Activated T-cell treated with anti-CD3 and anti-CD28 coated beads for 24 hours (primary cell): ENCODE measurements at places on chromosomes 7 and 10.

- no peak for DNase-seq
These were observed 8.4 kb upstream of the HYCC1 start for GRCh38 chr7:23022258-23022769.

- no peak for DNase-seq
These were observed 80.1 kb downstream of the FRMD4A start for GRCh38 chr10:14250496-14251076.

DNA sequence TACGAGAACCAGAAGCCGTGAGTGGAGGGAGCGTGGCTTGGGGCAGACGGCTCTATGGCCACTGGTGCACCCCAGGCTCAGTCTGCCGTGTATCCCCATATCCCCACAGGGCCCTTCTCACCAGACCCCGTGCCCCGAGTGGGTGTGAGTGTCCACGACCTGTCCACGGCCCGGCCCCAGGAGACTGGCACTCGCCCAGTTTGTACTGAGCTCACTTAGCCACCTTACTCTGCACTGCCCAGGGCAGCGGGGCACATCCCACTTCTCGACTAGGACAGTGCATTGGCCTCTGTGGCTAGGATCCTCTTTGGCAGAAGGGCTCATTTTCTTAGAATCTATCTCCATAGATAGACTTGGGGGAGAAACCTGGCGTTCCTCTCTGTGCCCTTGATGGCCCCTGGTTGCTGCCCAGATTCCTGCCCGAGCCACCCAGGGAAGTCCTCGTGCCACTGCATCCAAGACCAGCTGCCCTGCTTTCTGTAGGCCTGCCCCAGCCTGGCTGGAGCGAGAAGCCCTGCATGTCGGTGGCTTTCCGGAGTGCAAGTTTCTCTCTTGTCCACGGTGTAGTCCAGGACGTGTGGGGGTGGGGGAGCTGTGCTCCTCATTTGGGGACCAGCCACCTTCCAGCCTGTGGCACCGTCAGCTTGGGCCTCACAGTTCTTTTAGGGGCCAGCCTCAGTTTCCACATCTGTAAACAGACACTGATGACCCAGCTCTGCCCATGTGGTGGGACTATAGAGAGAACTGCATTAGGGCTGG is 11.9 kb downstream of the TMEM120A start:
- no peak for DNase-seq

- DNase-seq = peak; percentile 10
These were observed 27.0 kb upstream of the ZPBP start for GRCh38 chr7:50119815-50120637.

- no peak for DNase-seq
These were observed 45.5 kb downstream of the ABCC2 start for GRCh38 chr10:99827936-99828335.

DNA sequence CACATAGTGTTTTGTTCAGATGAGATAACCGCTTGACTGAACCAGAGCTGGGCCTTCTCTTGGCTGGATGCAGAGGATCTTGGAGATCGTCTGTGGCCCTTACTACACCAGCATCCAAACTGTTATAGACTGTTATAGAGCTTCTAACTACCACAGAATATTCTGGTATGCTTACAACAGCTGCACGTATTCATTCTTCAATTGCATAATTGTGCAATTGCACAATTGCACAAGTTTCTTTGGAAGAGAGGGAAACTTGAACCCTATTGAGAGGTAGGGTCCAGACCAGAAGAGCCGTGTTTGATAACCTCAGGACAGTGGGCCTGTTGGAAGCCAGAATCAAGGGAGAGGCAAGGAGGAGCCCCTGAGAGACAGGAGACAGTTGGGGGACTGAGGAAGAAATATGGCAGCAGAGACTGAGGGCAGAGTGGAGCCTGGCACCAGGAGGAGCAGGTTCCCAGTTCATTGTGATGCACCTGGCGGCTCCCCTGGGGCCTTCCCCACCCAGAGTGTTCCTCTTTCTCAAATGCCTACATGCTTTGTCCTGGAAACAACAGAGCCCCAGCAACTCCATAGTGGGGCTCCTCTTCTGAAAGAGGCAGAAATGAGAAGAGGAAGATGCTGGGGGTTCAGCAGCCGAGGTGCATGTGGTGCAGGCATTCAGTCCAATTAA is 64.1 kb downstream of the PTPRZ1 start:
- DNase-seq = no peak

- DNase-seq = no peak
These were observed 10.5 kb downstream of the FAM53B start for GRCh38 chr10:124733571-124734245.

DNA sequence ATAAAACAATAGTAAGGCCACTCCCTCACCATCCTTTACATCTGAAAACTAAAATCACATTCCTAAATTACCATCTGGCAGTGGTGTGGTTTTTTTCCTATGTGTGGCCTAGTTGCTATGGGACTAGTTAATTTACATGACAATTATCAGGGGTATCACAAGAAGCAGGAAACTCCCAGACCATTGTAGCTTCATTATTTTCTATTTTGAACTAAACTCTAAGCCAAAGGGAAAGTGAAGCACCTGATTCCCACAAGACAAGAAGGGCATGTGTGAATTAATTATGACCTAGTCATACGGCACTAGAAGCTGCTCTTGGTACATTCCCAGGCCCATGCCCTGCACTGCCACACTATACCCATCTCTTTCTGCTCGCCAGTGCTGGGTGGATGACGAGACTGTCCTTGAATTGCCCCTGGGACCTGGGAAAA is 103.4 kb downstream of the ATXN7L1 start:
- DNase-seq = no peak

GRCh38 chr10:108250936-108251620 is 1086.6 kb upstream of the SORCS1 start:
- DNase-seq = no peak

- no peak for DNase-seq
These were observed 123.4 kb upstream of the PDLIM1 start for GRCh38 chr10:95414016-95414830.

- DNase-seq = no peak
These were observed 46.5 kb upstream of the TNRC18 start for GRCh38 chr7:5470167-5470532.

DNA sequence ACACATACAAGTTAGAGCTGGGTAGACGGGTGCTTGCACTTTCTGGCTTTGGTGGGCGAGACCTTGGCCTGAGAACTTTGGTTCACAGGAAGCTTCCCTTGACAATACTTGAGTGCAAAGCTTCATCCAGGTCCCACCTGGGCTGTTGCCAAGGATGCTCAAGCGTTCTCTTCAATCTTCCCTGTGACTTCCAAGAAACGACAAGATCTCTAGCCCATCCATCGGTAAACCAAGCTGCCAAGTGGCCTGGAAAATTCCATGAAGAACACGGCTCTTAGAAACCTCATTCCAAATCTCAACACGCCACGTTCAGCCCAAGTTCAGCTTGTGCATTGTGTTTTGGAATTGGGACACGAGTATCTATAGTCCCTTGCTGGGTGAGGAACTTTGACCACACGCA is 84.7 kb downstream of the CHST15 start:
- no peak for DNase-seq
